Activated T-cell treated with anti-CD3 and anti-CD28 coated beads for 48 hours (primary cell): ENCODE measurements at places on chromosomes 3 and 15.

DNA sequence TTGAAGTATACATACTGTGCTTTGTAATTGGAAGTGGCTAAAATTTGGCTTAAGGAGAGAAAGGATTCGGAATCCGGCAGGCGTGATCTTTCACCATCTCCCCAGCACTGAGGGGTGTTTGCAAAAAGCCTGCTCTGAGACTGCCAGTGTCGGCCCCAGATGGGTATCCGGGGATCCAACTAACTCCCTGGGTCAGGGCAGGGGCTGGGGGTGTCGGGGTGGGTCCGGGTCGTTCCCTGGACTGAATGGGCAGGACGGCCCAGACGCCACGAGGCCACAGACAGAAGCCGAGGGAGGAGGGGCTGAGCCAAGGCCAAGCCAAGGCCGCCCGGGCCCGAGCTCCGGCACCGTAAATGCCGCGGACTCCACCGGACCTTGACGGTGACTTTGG is 349 bp downstream of the PPIB start:
- no peak for DNase-seq

- DNase-seq = no peak
Observed at GRCh38 chr15:27826902-27827714, 272.0 kb downstream of the OCA2 start.

GRCh38 chr3:66762916-66763693 is 235.0 kb upstream of the KBTBD8 start:
- DNase-seq = no peak

DNA sequence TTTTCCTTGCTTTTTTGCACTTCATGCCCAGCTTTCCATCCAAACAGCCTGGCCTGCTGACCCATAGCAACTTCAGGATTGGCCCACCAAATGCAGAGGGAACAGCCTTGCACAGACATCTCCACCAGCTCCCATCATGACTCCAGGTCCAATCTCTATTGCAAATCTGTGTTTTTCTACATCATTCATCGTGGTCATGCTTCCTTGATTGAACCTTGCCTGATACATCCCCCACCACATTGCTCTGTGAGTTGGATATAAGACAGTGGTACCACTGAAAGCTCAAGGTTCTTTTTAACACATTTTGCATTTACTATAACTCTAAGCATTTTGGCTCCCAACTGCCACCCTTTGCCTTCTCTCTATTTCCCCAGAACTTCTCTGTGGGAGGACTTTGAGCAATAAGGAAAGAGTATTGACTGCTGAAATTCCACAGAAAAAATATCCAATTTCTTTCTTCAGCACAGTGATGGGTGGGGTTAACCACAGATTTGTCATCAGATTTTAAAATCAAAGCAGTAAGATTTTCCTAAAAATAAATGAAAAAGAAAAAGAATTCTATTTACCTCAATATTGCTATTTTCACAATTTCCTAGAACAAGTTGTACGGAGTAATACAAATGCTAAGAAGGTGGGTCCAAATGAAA is 114.6 kb upstream of the GALNT15 start:
- DNase-seq = no peak

DNA sequence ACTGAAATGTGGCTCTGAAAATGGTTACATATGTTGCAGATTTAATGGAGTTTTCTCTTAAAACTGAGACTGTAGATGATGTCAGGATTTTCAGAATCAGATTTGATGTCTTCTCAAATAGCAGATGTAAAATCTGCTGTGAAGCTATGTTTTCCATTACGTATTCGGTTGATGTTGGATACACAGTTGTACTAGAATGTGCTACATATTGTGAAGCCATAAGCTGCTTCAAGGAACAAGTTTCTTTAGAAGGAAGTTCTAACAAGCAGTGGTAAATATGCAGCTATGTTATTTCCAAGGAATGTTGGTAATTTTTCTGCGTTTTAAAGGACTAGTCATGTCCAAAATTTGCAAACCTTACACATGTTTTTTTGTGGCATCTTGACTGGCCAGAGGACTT is 197.7 kb downstream of the RBMS3 start:
- DNase-seq = no peak

- no peak for DNase-seq
Observed at GRCh38 chr15:62899090-62899493, 143.5 kb upstream of the TPM1 start.

- no peak for DNase-seq
Observed at GRCh38 chr3:101204246-101204645, 116.1 kb downstream of the IMPG2 start.

DNA sequence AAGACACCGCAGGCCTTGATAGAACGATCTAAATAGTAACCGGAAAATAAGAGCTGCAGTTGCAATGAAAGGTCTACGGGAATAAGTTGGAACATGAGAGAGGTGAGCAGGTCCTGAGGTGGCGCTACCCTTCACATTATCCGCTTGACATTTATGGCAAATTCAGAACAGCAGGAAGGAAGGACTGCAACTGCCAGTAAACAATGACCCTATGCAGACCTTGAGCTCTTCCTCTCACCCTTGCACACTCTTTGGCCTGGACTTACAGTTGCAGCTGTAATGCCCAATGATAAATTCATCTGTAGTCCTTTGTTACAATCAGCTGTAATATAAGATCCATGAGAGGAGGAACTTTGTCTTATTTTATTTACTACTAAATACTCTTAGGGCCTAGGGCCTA is 32.3 kb upstream of the TRIM59 start:
- DNase-seq = no peak

GRCh38 chr3:8576841-8577571 is 67.6 kb downstream of the SSUH2 start:
- no peak for DNase-seq

- no peak for DNase-seq
Observed at GRCh38 chr3:125119752-125120378, 64.1 kb upstream of the HEG1 start.

GRCh38 chr15:53446376-53446775 is 313.1 kb downstream of the WDR72 start:
- DNase-seq = no peak

DNA sequence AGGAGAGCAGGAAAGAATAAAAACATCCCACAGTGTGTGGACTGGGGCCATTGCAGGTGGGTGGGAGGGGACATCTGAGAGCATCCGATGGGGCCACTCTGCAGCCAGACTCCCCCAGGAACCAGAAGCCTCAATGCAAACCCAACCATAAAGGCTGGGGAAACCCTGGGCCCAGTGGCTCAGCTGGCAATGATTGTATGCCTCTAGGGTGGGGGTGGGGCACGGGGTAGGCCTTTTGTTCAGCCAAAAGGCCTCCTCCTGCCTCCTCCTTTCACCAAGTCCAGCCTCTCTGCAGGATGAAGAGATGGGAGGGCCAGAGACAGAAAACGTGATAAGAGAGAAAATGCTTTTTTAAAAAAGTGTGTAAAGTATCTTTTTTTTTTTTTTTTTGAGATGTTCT is 45.5 kb upstream of the HERC1 start:
- DNase-seq = no peak

DNA sequence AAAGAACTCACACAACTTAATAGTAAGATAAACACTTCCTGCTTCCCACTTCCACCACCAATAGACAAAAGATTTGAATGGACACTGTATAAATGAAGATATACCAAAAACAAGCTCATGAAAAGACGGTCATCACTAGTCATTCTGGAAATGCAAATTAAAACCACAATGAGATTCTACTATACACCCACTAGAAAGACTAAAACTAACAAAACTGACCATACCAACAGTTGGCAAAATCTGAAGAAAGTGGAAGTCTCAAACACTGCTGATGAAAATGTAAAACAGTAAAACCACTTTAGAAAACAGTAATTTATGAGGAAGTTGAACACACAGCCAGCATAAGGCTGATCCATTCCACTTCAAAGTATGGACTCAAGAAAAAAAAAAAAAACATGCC is 35.6 kb upstream of the CD96 start:
- no peak for DNase-seq

- no peak for DNase-seq
Observed at GRCh38 chr3:172154768-172155664, 115.6 kb downstream of the FNDC3B start.

DNA sequence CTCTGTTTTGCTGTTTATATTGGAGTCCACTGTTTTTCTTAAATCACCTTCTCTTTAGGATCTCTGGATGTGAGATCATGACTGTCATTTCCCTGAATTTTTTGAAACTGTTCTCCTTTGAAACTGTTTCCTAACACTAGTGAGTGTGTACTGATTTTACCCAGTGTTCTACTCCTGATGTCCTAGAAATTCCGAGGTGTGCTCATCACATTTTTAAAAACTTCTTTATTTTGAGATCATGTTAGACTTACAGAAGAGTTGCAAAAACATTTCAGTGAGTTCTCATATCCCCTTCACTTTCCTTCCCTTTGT is 292.6 kb downstream of the NFKBIZ start:
- DNase-seq = no peak

- DNase-seq = no peak
Observed at GRCh38 chr3:58606693-58607092, 29.5 kb upstream of the FAM107A start.

- no peak for DNase-seq
Observed at GRCh38 chr3:53739966-53740365, 106.3 kb downstream of the CHDH start.

GRCh38 chr3:126960604-126960995 is 22.3 kb upstream of the PLXNA1 start:
- DNase-seq = no peak

DNA sequence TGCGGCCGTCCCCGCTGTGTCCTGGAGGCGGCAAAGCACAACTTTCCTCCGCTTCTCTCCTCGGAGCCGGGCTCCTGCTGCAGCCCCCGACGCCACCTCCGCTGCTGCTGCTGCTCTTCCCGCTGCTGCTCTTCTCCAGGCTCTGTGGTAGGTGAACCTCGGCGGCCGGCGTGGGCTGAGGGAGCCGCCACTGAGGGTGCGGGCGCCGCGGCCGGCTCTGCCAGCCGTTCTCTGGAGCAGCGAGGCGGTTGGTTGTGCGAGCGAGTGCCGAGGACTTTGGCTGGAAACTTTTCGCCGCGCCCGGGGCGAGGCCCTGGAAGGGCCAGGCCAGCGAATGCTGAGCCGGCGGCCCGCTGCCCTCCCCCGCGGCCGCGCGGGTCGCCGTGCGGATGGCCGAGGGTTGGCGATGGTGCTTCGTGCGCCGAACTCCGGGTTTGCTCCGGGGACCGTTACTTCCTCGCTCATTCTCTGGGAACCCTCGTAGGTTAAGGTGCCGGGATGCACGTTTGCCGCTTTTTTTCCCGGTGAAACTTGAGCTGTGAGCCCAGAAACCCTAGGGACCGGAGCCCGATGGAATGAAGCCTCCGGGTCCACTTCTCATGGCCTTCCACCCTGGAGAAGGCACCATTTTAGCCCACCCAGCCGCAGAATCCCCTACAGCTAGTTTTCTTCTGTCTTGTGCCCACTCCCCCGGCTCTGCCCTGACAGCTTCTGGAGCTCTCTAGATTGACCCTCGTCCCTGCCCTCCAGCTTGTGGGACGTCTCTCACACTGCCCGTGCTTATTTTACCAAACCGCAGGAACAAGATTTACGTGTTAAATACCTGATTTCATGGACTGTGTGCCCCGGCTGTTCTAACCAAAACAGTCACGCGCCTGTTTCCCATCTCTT is 660 bp downstream of the NECTIN3 start:
- DNase-seq = peak; percentile 15

DNA sequence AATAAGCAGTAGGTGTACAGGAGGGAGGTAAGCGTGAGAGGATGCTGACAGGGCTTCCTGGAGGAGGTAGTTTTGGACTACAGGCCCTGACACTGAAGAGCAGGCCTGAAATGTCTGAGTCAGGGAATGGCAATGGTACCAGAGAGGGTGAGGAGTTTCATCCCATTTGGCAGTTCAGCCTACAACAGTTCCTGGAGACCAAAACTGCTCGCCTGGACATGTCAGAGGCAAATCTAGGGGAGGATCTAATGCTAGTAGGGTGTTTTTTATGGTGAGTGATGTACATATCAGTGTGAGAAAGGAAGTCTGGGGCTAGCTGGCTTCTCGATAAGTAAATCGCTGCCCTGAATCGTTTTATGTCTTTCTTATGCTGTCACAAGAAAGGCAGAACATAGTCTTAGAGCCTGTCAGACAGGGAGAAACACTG is 13.8 kb upstream of the TNFSF10 start:
- DNase-seq = no peak

GRCh38 chr3:126127904-126128303 is 44.0 kb upstream of the SLC41A3 start:
- DNase-seq = no peak

DNA sequence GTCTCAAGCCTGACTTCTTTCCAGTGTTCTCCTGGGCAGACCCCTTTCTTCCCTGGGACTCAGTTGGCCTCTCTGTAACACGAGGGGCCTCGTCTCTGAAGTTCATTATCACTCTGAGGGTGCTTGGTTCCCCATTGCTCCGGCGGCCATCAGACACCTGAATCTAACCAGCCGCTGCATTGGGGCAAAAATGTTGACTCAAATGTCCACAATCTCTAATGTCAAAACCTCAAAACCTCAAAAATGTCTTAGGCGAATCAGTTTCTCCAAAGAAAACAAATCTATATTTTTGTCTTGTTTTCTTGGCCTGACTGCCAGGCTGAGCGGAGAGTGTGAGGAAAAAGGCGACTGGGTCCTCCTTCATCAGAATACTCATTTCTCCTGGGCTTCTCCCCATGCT is 220.7 kb downstream of the VPS13C start:
- DNase-seq = no peak

GRCh38 chr3:3305841-3306240 is 126.3 kb upstream of the CRBN start:
- DNase-seq = no peak

GRCh38 chr15:100335335-100335999 is 6.3 kb downstream of the ADAMTS17 start:
- DNase-seq = no peak

- DNase-seq = no peak
Observed at GRCh38 chr3:50135964-50136363, 19.2 kb upstream of the SEMA3F start.

- no peak for DNase-seq
Observed at GRCh38 chr15:80749589-80749988, 29.6 kb upstream of the CEMIP start.

GRCh38 chr15:29825227-29825626 is 3.0 kb upstream of the TJP1 start:
- DNase-seq = no peak

DNA sequence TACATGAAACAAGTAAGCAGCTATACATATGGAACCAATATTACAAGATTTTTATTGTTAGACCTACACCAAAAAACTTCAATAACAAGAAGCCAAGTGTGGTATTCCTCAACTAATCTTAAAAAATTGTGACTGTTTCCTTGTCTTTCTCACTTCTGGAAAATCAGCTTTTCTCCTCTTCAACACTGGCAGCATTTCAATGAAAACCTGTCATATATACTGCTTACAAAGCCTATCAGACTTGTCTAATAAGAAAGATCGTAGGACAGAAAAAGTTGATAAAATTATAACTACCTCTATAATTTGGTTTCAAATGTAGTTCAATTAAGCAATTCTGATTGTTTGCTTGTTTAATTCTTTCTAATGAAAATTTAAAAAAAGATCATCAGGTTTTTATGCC is 55.1 kb downstream of the CBLB start:
- DNase-seq = no peak
